ENCODE measurements at places on chromosomes 5 and 9.

GRCh38 chr9:121398374-121398773 is 28.3 kb upstream of the STOM start:
- DNase-seq: peak; percentile 93

DNA sequence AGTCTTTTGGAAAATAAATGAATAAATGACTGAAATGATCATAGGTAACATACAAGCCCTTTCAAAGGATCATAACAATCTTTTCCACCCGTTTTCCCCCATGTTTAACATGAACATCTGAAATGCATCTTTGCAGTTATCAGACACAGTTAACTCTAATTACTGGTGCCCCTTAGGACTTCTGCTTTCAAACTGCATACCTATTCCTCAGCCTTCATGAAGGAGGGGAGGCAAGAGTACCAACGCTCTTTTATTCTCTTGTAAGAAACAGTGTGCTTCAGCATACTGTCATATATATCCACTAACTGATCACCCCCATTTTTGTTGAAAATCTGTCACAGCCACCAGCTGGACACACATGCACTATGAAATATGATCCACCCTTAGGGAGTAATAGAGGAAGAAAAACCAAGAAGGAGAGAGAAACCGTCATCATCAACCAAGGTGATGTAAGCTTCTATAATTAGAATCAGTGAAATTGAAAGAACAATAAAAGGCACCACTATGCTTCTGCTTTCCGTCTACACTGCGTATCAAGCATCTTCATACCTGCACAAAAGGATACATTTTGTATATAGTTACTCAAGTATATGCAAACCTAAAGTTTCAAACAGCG is 98.7 kb downstream of the RAPGEF6 start:
- peak; percentile 67 for DNase-seq

- DNase-seq: no peak
Measured at GRCh38 chr5:132087176-132087575, 13.6 kb downstream of the CSF2 start.

DNA sequence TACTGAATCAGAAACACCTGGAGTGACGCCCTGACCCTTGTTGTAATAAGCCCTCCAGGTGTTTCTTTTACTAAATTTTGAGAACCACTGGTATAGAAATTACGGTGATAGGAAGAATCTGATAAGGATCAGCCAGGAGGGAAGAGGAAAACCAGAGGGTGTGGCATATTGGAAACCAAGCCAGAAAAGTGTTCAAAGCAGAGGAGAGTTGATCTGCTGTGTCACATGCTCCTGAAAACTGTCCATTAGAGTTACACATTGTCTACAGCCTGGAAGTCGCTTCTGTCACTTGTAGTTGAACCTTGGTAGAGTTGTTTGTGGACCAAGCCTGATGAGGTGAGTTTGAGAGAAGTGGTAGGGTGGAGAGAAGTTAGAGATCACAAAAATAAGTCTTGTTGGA is 497.4 kb downstream of the ENC1 start:
- no peak for DNase-seq

GRCh38 chr5:176658817-176659511 is 11.7 kb downstream of the TSPAN17 start:
- DNase-seq: no peak

- DNase-seq: peak; percentile 91
Measured at GRCh38 chr9:81562231-81563019, 126.9 kb downstream of the TLE1 start.

GRCh38 chr5:119336845-119337580 is 18.8 kb upstream of the TNFAIP8 start:
- peak; percentile 41 for DNase-seq

All from LHCN-M2 (cell line).